Cortex of kidney (tissue), 1 donor: ENCODE measurements at places on chromosomes 1 and 21.

GRCh38 chr21:43274946-43275310 is 106.1 kb downstream of the CRYAA start:
- no peak for DNase-seq

GRCh38 chr1:154628121-154628405 is 20.1 kb upstream of the ADAR start:
- no peak for DNase-seq

- DNase-seq = no peak
Measured at GRCh38 chr1:116740746-116741145, 13.5 kb upstream of the CD2 start.

- DNase-seq = no peak
Measured at GRCh38 chr1:202567738-202568137, 142.5 kb downstream of the SYT2 start.

GRCh38 chr1:97824200-97824599 is 96.6 kb downstream of the DPYD start:
- no peak for DNase-seq

DNA sequence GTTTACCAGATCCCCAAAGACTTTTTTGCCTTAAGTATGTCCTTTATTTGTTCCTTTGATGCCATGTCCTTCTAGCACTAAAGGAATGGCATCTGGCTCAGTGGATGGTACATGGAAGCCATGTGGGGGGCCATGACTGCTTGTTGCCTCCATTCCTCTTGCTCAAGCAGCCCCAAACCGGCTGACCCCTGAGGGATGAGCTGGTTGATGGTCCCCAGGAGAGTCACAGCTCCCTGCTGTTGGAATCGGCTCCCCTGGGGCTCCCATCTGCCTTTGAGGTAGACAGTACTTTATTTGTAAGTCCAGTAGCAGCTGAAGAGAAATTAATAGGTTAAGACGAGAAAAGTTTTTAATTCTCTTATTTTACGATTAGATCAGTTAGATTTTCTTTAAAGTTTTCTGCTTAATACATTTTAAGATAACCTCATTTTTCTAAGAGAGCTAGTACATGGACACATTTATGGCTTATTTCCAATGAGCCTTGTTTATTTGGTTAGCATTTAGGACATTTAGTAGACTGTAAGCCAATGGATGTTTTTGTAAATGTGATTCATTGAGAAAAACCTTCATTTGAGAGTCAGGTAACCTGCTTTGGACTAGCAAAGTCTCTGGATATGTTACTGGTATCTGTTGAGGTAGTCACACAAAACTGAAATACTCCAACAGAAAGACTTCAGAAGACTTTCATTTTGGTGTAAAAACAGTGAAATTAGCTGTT is 88.2 kb downstream of the CAMTA1 start:
- no peak for DNase-seq

DNA sequence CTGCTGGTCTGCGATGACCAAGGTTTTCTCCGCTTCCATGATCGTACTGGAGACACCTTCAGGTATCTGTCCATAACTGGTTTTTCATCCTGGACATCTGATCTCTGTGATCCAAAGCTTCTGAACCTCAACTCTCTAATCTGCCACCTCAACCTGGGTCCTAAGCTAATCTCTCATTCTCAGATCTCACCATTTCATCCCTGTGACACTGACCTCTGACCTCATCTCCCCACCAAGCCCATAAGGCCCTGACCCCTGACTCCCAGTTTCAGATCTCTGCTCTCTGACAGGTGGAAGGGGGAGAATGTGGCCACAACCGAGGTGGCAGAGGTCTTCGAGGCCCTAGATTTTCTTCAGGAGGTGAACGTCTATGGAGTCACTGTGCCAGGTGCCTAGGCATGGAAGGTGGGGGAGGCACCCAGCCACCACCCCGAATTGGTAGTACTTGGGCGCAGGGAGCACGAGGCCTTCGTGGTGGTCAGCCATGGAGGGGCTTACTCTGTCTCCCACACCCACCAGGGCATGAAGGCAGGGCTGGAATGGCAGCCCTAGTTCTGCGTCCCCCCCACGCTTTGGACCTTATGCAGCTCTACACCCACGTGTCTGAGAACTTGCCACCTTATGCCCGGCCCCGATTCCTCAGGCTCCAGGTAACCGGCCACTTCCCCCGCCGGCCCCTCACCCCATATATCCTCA is 3.8 kb downstream of the SLC27A3 start:
- DNase-seq = no peak

DNA sequence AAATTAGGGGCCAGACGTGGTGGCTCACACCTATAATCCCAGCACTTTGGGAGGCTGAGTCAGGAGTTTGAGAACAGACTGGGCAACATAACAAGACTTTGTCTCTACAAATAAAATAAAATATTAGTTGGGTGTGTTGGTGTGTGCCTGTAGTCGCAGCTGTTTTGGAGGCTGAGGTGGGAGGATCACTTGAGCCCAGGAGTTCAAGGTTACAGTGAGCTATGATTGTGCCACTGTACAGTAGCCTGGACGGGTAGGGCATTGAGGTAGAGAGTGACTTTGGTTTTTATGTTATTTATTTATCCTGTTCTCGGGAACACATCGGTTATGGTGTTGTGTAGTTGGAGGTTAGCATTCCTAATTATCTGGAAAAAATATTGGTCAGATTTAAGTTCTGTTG is 19.5 kb downstream of the KIF1B start:
- DNase-seq = no peak
